ENCODE measurements at places on chromosomes 7 and 10.

DNA sequence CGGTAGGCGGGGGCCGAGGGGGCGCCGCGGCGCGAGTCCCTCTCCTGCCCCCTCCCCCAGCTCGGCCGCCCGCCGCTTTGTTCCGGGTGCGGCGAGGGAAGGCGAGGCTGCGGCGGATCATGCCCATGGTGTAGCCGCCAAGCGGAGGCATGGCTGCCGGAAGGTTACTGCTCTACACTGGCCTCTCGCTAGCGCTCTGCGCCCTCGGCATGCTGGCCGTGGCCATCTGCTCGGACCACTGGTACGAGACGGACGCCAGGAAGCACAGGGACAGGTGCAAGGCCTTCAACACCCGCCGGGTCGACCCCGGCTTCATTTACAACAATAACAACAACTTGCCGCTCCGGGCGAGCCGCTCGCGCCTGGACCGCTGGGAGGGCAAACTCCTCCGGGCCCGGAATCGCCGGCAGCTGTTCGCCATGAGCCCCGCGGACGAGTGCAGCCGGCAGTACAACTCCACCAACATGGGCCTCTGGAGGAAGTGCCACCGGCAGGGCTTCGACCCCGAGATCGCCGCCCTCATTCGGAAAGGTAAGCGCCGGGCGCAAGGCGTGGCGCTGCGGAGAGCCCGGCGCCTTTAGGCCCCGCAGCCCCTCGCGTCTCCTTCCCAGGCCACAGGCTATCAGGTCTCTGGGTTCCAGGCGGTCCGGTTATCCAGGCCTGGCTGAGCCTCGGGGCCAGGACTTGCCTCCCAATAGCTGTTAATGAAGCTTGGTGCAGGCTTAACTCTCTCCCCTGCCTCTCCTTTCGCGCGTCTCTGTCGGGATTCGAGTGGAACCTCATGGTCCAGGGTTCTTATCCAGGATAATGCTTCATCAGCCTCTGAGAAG lies 513 bp downstream of the TMEM178B start:
- DNase-seq: no peak

GRCh38 chr7:1026721-1027161 lies 17.6 kb upstream of the GPR146 start:
- no peak for DNase-seq

DNA sequence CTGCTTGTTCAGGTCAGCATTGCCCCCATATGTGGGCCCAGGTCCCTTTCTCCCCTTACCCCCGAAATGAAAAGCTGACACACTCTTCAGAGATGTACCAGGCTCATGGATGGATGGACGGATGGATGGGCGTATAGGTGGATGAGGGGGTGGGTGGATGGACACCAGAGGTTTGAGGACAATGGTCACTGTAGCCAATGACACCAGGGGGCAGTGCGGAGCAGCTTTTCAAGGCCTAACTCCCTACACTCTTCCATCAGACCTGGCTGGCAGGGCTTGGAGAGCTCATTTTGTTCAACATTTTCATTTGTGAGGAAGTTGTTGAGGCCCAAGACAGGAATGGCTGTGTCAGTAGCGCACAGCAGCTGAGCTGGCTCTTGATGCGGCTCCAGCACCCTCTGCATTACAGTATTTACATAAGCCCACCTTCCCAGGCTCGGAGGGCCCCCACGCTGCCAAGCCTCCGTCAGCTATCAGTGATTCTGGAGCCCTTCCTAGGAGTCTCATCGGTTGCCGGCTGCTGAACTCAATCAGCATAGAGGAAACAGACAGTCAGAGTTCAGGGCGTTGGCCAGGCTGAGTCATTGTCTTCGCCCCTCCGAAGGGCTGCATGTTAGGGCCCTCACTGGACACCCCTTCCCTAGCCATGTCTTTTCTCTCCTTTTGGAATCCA lies 11.6 kb upstream of the FFAR4 start:
- no peak for DNase-seq

DNA sequence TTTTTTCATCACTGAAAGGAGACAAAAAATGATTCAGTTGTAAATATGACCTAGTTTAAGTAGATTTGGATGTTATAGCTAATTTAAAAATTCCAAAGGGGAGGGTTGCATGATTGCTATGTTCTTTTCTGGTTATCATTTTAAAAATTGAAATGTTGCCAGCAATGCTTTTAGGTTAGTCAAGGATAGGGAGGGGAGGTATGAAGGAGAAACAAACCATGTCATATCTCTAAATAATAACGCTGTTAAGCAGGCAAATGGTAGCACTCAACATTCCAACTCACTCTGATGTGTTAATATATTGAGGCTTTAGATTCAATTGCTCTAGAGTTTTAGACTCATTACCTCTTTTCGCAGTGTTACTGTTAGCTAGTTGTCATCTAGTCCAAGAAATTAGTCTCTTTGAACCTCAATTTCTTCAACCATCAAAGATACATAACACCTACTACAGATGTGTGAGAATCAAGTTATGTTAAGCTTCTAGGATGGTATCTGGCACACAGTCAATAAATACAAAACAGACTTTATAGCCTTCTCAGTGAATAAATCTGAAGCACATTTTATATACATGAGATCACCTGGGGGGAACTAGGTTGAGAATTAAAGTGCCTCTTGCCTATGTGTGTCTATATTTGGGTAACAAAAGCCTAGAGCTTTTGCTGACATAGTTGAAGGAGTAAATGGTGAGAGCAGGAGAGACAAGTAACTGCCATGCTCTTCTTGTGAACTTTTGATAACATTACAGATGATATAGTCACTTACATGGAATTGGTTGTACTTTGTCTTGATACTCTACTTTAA lies 124.9 kb downstream of the CSTF2T start:
- DNase-seq: no peak

GRCh38 chr10:91758303-91759146 lies 39.7 kb upstream of the TNKS2 start:
- DNase-seq: peak; percentile 44

DNA sequence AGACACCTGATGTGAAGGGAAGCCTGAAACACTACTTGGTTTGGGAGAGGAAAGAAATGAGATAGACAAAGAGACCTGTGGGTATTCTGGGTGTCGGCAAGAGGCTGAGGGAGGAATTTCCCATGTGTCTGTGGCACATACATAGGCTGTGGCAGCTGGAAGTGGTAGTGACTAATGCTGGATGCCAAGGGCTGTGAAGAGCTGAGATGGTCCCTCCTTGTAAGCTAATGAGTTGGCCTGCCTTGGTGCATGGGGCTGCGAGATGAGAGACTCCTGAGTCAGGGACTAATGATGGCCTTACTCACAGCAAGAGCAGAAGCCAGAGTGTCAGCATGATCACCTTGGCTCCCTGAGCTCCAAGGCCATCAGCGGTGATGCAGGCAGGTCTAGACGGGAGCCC lies 119.0 kb upstream of the EEPD1 start:
- DNase-seq: no peak

DNA sequence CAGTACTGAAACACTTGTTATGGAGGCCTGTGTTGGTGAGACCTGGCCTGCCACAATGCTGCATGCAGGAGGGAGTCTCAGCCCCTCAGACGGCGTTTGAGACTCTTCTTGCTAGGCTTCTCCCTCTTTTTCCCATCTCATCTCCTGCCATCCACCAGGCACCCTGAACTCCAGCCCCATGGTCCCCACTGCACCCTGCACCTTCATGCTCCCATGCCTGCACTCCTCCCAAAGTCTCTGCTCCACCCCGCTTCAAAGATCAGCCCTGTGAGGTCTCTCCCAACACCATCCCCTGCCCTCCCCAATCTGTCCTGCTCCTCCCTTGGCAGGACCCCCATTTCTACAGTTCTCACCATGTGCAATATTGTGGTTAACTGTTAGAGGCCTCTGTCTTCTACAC lies 61.7 kb downstream of the VOPP1 start:
- no peak for DNase-seq

- DNase-seq: no peak
Observed at GRCh38 chr7:142745745-142746144, 3.5 kb upstream of the PRSS1 start.

GRCh38 chr10:48285710-48286109 lies 11.2 kb upstream of the FRMPD2 start:
- no peak for DNase-seq

DNA sequence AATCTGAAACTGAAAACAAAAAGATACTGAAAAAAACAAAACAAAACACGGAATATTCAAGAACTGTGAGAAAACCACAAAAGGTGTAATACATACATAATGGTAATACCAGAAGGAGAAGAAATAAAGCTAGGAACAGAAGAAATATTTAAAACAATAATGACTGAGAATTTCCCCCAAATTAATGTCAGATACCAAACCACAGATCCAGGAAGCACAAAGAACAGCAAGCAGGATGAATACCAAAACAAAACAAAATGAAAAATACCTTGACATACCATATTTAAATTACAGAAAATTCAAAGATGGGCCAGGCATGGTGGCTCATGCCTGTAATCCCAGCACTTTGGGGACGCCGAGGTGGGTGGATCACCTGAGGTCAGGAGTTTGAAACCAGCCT lies 57.7 kb upstream of the PARD3 start:
- DNase-seq: no peak

- DNase-seq: no peak
Observed at GRCh38 chr7:125592331-125592730, 662.7 kb upstream of the POT1 start.

DNA sequence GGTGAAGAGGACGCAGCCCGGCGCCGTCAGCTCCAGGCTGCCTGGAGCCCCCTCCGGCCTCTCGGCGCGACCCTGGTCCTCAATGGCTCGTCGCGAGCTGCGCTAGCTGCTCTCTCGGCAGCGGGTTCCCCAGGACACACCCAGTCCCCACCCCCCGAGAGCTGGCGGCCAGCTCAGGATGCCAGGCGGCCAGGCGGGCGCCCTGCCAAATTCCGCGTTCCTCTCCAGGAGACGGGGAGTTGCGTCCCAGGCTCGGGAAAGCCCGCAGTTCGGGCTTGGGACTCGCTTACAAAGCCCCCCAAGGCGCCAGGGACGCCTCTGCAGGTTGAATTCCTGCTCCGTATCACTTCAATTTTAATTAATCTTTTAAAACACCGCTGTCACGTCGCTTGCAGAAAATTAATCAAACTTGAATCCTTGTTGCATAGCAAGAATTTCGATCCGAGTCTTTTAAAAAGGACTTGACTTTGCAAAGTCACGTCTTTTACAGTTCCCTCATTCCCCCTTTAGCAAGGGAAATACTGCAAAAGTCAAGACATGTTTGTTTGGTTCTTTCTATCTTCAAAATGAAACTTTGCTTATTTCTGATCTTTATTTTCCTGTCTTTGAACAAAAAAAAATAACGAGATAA lies 28.2 kb downstream of the SKIDA1 start:
- DNase-seq: no peak

GRCh38 chr7:83603649-83604048 lies 45.3 kb downstream of the SEMA3E start:
- DNase-seq: no peak

GRCh38 chr7:101466871-101467270 lies 104.2 kb downstream of the COL26A1 start:
- no peak for DNase-seq

- no peak for DNase-seq
Observed at GRCh38 chr10:36761121-36761520, 364.3 kb upstream of the ANKRD30A start.

- DNase-seq: no peak
Observed at GRCh38 chr10:72026278-72027111, 61.9 kb downstream of the SPOCK2 start.

- no peak for DNase-seq
Observed at GRCh38 chr7:141128506-141128905, 54.6 kb downstream of the TMEM178B start.

GRCh38 chr7:129740574-129741410 lies 129.3 kb downstream of the NRF1 start:
- DNase-seq: no peak

DNA sequence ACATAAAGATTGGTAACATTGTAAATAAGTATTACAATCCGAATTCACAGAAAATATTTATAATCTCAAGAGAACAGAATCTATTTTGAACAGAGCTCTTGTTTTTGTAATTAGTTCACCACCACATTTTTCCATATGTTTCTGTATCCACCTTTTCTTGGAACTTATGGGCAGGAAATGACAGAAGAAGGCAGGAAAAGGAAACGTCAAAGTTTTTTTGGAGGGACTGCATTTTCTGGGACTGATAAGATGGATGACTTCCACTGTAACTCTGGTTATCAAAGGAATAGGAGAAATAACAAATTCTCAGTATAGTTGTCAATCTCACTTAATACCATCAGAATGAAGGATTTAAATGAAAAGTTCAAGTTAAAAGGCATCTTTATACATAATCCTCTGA lies 75.1 kb upstream of the SMNDC1 start:
- DNase-seq: no peak

GRCh38 chr7:49295146-49295545 lies 370.8 kb downstream of the CDC14C start:
- no peak for DNase-seq

DNA sequence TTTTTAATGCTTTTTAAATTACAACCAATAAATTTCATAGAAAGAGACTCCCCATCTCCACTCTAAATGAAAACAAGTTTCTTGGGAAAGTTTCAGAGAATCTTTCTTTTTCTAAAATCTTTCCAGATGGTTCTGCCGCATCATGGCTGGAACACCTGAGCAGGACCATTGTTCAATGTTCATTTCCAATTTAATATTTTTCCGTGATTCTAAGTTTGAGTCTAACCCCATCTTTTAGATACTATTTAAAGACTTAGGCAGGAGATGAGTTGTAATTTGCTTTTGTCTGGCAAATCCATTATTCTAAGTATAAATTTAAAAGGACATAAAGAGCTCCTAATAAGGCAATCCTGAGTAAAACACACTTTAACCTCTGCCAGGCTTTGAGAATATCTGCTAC lies 325.2 kb downstream of the BICC1 start:
- no peak for DNase-seq

- DNase-seq: no peak
Observed at GRCh38 chr7:89182116-89182515, 386.6 kb upstream of the TEX47 start.

DNA sequence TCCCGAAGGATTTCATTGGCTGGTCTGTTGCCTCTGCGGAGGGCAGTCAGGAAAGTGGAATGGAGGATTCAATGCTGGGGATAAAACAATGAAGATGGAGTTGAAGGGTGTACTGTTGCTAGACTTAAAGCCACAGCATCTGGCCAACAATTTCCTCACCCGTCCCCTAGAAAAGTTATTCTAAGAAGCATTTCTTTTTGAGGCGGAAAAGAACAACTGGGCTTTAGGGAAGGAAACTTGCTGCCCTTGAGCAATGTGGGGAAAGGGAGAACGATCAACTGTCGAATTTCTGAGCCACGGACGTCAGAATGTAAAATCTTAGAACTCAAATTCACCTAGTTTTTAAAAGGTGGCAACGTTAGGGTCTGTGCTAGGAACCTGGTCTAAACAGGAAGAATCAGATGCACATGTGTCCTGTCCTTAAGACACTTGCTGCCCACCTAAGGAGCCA lies 664 bp downstream of the FMC1 start:
- DNase-seq: peak; percentile 6

DNA sequence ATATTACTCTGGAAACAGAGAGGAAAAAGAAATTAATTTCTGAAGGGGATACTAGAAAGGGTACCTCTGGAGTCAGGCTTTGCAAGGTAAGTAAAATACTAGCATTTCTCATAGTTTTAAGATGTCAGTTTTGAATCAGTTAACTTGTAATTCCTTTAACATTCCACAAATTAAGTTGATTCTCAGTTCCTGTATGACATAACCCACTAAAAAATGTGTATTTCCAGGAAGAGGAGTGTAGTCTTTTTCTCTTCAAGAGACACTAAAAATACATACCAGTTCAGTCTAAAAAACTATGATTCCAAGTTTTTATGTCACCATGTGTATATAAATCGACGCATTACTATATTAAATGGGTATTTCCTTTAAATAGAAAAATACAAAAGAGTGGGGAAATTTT lies 113.2 kb downstream of the CDK6 start:
- no peak for DNase-seq

GRCh38 chr7:142866361-142867096 lies 11.7 kb downstream of the EPHB6 start:
- no peak for DNase-seq

- DNase-seq: no peak
Observed at GRCh38 chr10:126502441-126502840, 114.2 kb upstream of the ADAM12 start.

Measured in central memory CD4-positive, alpha-beta T cell (primary cell).